Sigmoid colon (tissue), 7 donors: ENCODE measurements at places on chromosomes 3 and 15. TPM values are rescaled to one million over a fixed set of nuclear protein-coding genes. Genes with fewer than 3 reads are reported as not detected.

GRCh38 chr3:188202358-188203138 is 48.6 kb downstream of the LPP start:
- no peak for DNase-seq

DNA sequence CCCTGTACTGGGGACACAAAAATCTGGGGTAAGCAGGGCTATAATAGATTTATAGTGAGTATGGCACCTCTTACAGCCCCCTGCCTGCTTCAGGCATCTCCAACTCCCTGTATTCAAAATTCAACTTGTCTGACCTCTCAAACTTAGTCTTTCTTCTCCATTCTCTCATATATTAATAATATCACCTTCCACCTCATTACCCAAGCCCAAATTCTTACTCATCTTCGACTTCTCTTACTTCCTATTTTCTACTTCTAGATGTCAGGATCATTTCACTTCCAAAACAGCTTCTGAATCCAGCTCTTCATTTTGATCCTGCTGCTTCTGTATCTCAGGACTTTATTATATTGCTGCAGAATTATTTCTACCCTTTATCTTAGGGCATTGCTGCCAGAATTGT is 290.7 kb downstream of the CHST2 start:
- DNase-seq: no peak

Gene ALG1L2
- not detected for total RNA-seq

Gene PLS1
- 1.8 TPM for total RNA-seq

GRCh38 chr15:68729789-68730411 is 90.8 kb downstream of the ANP32A start:
- DNase-seq: peak; percentile 69

DNA sequence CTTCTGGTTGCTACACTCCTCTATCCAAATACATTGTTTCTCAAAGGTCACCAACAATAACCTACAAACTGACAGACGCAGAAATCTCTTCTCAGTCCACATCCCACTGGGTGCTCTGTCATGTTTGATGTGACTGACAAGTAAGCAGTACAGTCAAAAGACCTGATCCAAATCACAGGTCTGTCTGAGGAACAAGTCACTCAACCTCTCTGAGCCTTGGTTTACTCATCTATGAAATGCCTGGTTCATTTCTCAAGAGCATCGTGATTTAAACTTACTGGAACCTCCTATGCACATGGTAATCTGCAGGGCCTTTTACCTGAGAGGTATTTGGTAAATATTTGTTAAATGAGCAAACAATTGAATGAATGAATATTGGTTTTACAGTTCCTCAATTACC is 5.5 kb downstream of the LRRC31 start:
- DNase-seq: no peak

DNA sequence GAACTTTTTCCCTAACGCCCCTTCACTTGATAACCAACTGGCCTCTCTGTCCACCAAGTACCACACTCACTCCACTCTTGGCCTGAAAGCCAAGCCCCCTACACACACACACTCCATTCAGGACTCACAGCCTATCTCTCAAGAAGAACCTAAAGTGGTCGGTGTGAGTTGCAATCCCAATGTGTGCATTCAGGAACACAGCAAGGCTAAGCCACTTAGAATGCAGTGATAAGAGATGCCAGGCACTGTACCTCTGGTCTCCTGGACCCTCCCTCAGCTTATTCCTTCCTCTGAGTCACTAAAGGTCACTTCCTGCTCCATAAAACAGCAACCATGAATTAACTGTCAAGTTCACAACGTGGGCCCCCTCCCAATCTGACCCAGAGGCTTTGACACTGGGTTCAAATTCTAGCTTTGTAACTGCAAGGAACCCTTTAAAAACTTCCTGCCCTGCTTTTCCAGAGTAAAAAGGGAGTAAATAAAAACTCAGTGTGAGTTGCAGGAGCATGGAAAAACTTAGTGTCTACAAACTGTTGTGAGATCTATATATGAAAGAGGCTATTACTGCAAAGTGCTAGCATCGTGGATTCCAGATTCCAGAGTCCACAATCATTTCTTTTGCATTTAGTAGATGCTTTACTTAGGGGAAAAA is 17.6 kb upstream of the KCNMB3 start:
- DNase-seq: no peak

DNA sequence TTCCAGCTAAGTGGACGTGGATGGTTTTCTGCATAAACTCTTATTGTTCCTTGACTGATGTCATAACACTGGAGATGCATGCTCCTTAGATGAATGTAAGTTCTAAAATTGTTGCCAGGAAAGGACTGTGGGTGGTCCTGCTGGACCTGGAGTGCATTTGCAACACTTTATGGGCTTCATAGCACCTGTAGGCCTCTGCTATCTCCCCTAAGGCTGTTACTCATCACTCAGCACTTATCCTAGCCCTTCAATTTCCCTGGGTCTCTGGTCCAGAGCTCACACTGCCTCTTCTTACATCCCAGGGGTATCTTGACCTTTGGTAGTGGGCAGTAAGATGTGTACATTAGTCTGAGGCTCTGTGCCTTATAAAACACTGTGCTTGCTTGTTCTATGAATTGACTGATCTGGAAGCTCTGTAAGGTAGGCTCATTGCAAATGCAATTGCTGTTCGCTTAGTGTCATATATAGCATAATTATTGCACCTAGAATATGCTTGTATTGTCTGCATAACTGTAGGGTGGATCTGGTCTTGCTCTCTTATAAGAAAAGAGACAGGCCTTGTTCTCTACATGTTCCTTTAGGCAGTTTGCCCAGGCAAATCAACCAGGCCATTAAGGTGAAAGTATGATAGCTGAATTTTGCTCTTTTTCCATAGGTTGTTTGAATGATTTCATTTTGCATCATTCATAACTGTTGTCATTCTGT is 35.8 kb downstream of the SLCO3A1 start:
- DNase-seq: no peak

DNA sequence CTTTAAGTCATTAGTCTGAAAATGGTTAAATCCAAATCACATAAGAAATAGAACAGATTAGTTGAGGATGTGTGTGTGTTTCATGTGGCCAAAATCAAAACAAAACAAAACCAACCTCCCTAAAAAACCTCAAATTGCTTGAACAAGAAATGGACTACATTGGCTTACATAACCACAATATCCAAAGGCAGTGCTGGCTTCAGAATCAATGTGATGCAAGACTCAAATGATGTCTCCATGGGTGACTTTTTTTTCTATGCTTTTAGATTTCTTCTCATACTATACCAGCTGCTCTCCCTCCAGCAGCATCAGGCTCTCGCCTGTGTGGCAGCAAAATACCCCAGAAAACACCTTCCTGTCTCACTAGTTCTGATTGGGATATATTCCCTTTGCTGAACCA is 36.0 kb upstream of the CMTM8 start:
- no peak for DNase-seq

DNA sequence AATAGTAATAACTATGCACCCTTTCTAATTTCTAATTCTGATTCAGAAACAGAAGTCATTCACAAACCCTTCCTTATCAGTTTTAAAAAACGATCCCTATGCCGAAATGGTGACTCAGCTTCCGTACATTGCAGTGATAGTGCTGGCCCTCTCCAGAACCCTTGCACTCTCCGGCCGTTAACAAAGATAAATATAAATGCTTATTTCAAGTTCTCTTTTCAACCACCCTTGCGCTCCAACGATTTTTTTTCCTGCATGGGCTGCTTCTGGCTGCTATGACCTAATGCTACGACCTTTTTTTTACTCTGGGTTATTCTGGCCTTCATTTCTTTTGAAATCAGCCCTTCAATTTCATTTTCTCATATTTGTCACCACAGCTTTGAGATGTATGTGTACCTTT is 646.2 kb downstream of the NTRK3 start:
- DNase-seq: no peak

DNA sequence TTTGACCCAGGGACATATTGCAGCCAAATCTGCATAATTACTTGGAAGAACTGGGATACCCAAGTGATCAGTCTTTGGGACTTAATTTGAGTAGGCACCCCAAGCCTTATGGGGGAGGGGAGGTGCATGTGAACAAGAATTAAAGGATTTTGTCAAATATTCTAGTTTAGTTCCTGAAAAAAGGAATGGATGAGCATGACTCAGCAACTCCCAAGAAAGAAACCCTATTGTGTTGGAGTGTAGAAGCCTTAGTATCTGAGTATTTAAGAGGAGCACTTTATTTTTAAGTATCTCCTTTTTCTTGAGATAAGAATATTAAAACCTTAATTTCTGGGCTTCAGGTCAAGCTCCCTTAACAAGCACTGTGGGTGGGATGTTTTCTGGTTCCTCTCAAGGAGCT is 222.4 kb downstream of the CD47 start:
- no peak for DNase-seq

DNA sequence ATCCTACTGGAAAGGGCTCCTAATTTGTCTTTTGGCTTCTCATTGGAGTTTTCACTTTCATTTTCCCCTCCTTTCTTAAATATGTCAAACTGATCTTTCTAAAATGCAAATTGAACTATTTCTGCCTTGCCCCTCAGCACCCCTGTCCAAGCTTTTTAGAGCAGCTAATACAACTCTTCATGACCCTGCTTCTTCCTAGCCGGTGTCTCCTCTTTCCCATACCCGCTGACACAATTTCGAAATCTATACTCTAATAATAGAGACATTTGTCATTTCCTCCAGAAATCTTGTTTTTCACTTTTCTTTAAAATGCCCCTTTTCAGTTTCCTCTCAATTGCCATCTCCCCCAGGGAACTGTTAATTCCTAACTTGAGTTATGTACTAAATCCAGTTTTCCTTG is 2.9 kb upstream of the EPHA3 start:
- DNase-seq: no peak

Gene RBP2
- not detected for total RNA-seq

Gene SH3GL3
- total RNA-seq: 0.99 TPM

Gene SUMF1
- 24.8 TPM for total RNA-seq

Gene MRPS22
- 39.2 TPM for total RNA-seq

DNA sequence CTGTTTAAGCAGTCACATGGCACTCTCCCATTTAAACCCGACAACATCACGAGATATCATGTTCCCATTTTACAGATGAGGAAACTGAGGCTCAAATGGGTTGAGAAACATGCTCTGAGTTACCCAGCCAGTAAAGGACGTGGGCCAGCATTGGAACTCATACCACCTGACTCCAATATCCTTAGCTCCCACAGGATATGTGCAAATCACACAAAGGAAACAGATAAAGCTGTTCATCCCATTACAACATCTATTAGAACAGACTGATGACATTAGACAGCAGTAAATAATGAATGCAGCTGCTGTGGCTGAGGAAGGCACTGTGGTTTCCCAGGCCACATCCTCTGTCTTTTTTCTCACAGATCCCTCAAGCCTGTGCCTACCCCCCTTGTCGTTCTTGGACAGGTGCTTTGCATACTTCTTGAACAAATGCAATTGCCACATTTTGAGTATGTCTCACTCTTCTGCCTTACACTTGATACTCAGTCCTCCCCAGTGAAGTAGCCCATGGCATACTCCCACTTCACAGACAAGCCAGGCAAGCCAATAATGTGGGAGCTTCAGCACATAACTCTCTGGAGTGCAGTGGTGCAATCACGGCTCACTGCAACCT is 17.7 kb downstream of the FRMD4B start:
- no peak for DNase-seq
